ENCODE measurements at places on chromosomes 12 and 14. TPM values are rescaled to one million over a fixed set of nuclear protein-coding genes. Genes with fewer than 3 reads are reported as not detected.

Gene CKAP4
- 95.9 TPM for total RNA-seq

Gene KRT80
- total RNA-seq: 65.1 TPM

GRCh38 chr12:32488132-32488531 is 88.8 kb downstream of the FGD4 start:
- H3K27me3 ChIP-seq: no peaks in the 10 kb centered on the region
- H3K4me3 ChIP-seq: no peak overlapping the region
- DNase-seq: no peak
- no peaks in the 10 kb centered on the region for H3K4me1 ChIP-seq
- H3K36me3 ChIP-seq: peaks cover 4% of the 10 kb centered on the region

GRCh38 chr12:11981121-11981733 is 89.5 kb upstream of the BCL2L14 start:
- no peaks in the 10 kb centered on the region for H3K36me3 ChIP-seq
- H3K4me3 ChIP-seq: no peak overlapping the region
- DNase-seq: no peak

- H3K27ac ChIP-seq: no peak overlapping the region
- H3K4me1 ChIP-seq: no peaks in the 10 kb centered on the region
- no peaks in the 10 kb centered on the region for H3K36me3 ChIP-seq
- no peak overlapping the region for H3K4me3 ChIP-seq
- no peak for DNase-seq
- no peaks in the 10 kb centered on the region for H3K27me3 ChIP-seq
Measured at GRCh38 chr14:87600240-87600639, 392.7 kb downstream of the GALC start.

DNA sequence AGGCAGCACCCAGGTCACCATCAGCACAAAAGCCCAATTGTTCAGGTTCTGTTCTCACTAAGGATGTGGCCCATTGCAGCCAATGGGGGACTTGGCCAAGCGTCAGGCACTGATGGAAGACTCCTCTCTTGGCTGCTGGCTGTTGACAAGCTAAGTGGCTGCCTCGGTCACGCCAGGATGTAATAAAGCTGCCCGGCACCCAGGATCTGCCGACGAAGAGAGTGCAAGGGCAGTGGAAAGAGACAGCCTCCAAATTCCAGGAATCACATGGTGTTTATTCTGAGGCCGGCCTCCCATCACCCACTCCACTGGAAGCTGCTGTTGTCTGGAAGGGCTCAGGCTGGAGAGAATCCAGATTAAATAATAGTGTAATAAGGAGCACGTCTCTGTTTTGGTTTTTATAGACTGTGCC is 451.8 kb upstream of the TBX3 start:
- no peak overlapping the region for H3K27ac ChIP-seq
- peaks cover 4% of the 10 kb centered on the region for H3K4me1 ChIP-seq
- H3K36me3 ChIP-seq: no peaks in the 10 kb centered on the region
- no peaks in the 10 kb centered on the region for H3K27me3 ChIP-seq
- no peak for DNase-seq

- H3K27ac ChIP-seq: no peak overlapping the region
- H3K4me3 ChIP-seq: no peak overlapping the region
- peaks cover under 1% of the 10 kb centered on the region for H3K27me3 ChIP-seq
- no peaks in the 10 kb centered on the region for H3K4me1 ChIP-seq
- no peaks in the 10 kb centered on the region for H3K36me3 ChIP-seq
Measured at GRCh38 chr12:68557011-68557730, 53.5 kb upstream of the RAP1B start.

DNA sequence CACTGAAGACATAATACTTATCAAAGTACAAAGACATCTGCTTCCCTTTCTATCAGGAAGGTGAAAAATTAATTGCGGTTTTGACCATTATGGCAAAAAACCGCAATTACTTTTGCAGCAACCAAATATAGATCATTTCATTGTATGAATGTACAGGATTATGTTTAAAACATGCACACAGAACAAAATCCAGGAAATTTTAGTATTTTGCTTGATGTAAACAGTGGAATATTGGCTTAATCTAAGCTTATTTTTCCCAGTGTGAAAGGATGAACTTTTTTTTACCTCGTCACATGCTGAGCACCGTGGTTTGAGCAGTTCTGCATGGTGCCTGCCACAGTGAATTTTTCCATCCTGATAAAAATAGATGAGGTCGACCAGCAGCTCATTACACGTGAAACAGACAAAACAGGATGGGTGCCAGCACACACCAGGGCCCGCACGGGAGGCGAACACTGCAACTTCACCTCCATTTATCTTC is 121.2 kb downstream of the PRICKLE1 start:
- no peaks in the 10 kb centered on the region for H3K27me3 ChIP-seq
- H3K4me3 ChIP-seq: no peak overlapping the region
- no peak overlapping the region for H3K27ac ChIP-seq

GRCh38 chr12:39355841-39356240 is 87.1 kb downstream of the KIF21A start:
- no peak overlapping the region for H3K4me3 ChIP-seq
- H3K27me3 ChIP-seq: no peaks in the 10 kb centered on the region
- no peaks in the 10 kb centered on the region for H3K4me1 ChIP-seq
- peaks cover 4% of the 10 kb centered on the region for H3K36me3 ChIP-seq

Gene ADCY4
- 2.2 TPM for total RNA-seq

- H3K4me3 ChIP-seq: no peak overlapping the region
- DNase-seq: no peak
- H3K27ac ChIP-seq: no peak overlapping the region
- H3K4me1 ChIP-seq: no peaks in the 10 kb centered on the region
- H3K27me3 ChIP-seq: no peaks in the 10 kb centered on the region
- H3K36me3 ChIP-seq: peaks cover 3% of the 10 kb centered on the region
Measured at GRCh38 chr12:42884116-42884515, 294.6 kb upstream of the PRICKLE1 start.

GRCh38 chr12:102958830-102959176 is 1.3 kb downstream of the ASCL1 start:
- peaks cover 1% of the 10 kb centered on the region for H3K36me3 ChIP-seq
- no peak for DNase-seq
- H3K27me3 ChIP-seq: peaks cover 96% of the 10 kb centered on the region
- H3K27ac ChIP-seq: no peak overlapping the region
- peaks cover 18% of the 10 kb centered on the region for H3K4me1 ChIP-seq
- H3K4me3 ChIP-seq: peak overlapping the region; percentile 69

GRCh38 chr14:93686268-93686667 is 102.0 kb downstream of the PRIMA1 start:
- H3K27ac ChIP-seq: no peak overlapping the region
- H3K27me3 ChIP-seq: peaks cover 45% of the 10 kb centered on the region
- H3K4me1 ChIP-seq: peaks cover 12% of the 10 kb centered on the region
- no peak overlapping the region for H3K4me3 ChIP-seq
- no peak for DNase-seq

- H3K36me3 ChIP-seq: no peaks in the 10 kb centered on the region
- H3K27me3 ChIP-seq: no peaks in the 10 kb centered on the region
- H3K4me1 ChIP-seq: peaks cover 20% of the 10 kb centered on the region
- DNase-seq: no peak
Measured at GRCh38 chr14:53355581-53356112, 202.5 kb upstream of the DDHD1 start.

DNA sequence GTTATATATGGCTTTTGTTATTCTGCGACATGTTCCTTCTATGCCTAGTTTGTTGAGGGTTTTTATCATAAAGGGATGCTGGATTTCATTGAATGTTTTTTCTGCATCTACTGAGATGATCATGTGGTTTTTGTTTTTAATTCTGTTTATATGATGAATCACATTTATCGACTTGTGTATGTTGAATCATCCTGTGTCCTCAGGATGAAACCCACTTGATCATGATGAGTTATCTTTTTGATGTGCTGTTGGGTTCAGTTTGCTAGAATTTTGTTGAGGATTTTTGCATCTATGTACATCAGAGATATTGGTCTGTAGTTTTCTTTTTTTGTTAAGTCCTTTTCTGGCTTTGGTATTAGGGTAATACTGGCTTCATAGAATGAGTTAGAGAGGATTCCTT is 291.2 kb downstream of the AKAP6 start:
- peaks cover 4% of the 10 kb centered on the region for H3K27me3 ChIP-seq
- no peak overlapping the region for H3K4me3 ChIP-seq
- DNase-seq: no peak
- H3K36me3 ChIP-seq: no peaks in the 10 kb centered on the region
- no peaks in the 10 kb centered on the region for H3K4me1 ChIP-seq
- no peak overlapping the region for H3K27ac ChIP-seq

DNA sequence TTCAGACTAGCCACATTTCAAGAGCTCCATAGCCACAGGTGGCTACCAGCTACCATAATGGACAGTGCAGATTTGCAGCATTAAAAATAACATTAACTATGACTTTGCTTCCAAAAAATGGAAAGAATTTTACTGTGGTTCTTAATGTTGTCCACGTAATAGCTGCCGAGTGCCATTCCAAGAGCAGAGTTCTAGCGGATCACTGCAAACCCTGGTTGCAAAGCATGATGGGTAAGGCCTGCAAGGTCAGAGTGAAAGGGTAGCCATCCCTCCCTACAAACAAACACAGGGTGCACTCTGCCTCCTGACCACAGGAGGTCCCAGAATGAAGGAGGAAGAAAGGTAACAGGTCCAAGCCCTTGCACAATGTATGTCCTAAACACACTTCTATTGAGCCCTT is 157.6 kb downstream of the DPF3 start:
- no peak for DNase-seq
- no peak overlapping the region for H3K4me3 ChIP-seq
- peaks cover 12% of the 10 kb centered on the region for H3K4me1 ChIP-seq
- H3K27ac ChIP-seq: no peak overlapping the region
- no peaks in the 10 kb centered on the region for H3K36me3 ChIP-seq

DNA sequence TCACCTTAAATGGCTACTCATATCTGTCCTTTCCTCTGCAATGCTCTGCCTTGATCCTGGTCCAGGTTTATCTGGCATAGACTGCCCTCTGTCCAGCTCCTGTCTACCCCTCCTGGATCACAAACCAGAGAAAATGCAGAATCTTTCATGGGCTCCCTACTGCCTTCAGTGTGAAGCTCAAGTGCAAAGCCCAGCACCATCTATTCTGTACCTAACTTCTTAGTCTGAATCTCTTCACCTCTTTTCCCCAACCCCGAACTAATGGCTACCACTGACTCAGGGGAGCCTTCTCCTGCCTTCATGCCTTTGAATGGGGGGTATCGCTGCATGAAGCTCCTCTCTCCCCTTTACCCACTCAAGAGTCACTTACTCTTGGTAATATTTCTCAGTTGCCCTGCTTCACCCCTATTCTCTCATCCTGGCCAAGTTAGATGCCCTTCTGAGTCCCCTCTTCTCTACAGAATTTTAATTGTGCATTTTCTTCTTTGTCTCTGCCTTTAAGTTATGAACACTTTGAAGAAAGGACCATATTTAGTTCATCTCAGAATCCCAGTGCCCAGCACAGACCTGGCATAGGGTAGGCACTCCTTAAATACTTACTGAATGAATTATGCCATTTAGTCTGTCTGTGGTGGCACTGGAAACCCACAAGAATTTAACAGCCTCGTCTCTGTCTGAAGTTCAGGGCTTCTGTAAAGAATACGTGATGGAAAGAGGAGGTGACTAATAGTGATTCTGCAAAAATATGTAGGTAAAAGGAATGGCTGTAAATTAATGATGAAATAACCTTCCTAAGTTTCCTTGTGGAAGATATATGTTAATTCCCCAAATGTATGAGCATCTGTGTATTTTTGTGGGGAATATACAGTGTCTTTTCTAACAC is 191.3 kb upstream of the AMIGO2 start:
- H3K27me3 ChIP-seq: peaks cover 2% of the 10 kb centered on the region
- H3K4me3 ChIP-seq: no peak overlapping the region
- DNase-seq: no peak
- no peaks in the 10 kb centered on the region for H3K36me3 ChIP-seq
- peaks cover 7% of the 10 kb centered on the region for H3K4me1 ChIP-seq
- no peak overlapping the region for H3K27ac ChIP-seq

DNA sequence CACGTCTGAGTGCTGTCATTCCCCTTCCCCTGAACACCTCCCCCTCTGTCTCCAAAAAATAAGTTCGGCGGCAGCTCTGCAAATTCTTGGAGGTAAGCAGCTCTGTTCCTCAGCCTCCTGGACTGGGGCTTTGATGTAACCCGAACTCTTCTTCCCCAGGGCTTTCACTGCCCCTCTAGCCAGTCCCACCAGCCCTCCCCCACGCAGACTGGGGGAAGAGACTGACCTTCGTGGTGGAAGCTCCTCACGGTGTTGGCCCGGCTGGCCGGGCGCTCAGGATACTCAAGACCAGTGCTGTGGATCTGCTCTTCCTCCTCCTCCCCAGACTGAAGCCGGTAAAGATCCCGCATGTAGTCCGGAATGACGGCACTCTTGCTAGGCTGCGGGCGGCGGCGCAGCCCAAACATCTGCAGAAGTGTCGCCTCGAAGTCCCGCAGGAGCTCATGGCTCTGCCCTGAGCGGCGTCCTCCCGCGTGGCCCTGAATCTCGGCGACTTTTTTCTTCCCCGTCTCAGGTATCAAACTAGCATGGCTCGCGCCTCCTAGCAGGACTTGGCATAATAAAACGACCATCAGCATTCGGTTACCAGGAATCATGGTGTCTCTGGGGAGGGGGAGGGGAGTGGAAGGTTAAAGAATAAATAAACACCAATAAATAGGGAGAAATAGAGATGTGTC is 4.9 kb downstream of the BMP4 start:
- H3K4me3 ChIP-seq: peak overlapping the region; percentile 94
- peak overlapping the region; percentile 69 for H3K27ac ChIP-seq
- H3K4me1 ChIP-seq: peaks cover 28% of the 10 kb centered on the region

Gene ASCL1
- total RNA-seq: 7.5 TPM

DNA sequence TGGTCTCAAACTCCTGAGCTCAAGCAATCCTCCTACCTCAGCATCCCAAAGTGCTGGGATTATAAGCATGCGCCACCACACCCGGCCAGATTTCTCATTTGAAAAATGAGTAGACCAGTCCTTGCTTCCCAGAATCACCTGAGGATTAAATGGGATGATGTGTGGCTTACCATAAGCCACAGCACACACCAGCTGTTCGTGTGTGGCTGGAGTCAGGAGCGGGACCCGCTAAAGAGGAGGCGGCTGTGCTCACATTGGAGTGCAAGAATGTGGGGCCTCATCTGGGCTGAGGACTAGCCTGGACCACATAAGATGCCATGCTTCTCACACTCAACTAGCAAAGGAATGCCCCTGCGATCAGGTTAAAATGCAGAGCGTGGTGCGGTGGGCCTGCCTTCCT is 6.7 kb upstream of the ALDH2 start:
- peaks cover 5% of the 10 kb centered on the region for H3K4me1 ChIP-seq
- no peak for DNase-seq
- no peak overlapping the region for H3K27ac ChIP-seq
- H3K4me3 ChIP-seq: no peak overlapping the region
- H3K27me3 ChIP-seq: peaks cover 3% of the 10 kb centered on the region
- peaks cover 3% of the 10 kb centered on the region for H3K36me3 ChIP-seq

Gene PYM1
- 33.7 TPM for total RNA-seq

- H3K27ac ChIP-seq: no peak overlapping the region
- no peaks in the 10 kb centered on the region for H3K4me1 ChIP-seq
- H3K36me3 ChIP-seq: peaks cover 17% of the 10 kb centered on the region
- no peak for DNase-seq
Measured at GRCh38 chr12:15669256-15669948, 119.8 kb downstream of the EPS8 start.

Gene WNK1
- total RNA-seq: 209 TPM

Gene ASPG
- 0.29 TPM for total RNA-seq

All from type B pancreatic cell (in vitro differentiated cells).